ENCODE measurements at places on chromosomes 7 and 10.

DNA sequence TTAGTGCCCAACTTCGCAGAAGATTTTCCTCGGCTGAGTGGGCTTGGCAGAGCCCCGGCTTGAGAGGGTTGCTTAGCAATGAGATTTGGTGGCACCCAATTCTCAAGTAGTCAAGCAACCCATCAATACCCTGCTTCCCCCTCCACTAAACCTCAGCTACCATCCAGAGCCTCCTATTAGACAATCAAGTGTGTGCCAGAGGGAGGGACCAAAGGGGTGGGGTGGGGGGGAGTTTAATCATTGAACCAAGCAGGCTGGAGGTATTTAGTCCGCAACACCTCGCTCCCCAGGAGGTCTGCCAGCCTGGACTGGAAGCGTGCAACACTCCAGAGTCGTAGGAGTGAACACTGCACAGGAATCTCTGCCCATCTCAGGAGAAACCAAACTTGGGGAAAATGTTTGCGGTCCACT, at the start of gene HKDC1:
TSS of gene HKDC1 (plus strand) at position 292 of the 411 bp plus-strand sequence. CDS start at position 396, 104 bp downstream.
- DNase-seq: no peak

GRCh38 chr10:107826171-107826570, 661.7 kb upstream of the SORCS1 start:
- DNase-seq: no peak

GRCh38 chr10:71687077-71687476, 32.5 kb downstream of the C10orf105 start:
- no peak for DNase-seq

GRCh38 chr10:67607472-67607871, 88.5 kb downstream of the CTNNA3 start:
- DNase-seq: no peak

DNA sequence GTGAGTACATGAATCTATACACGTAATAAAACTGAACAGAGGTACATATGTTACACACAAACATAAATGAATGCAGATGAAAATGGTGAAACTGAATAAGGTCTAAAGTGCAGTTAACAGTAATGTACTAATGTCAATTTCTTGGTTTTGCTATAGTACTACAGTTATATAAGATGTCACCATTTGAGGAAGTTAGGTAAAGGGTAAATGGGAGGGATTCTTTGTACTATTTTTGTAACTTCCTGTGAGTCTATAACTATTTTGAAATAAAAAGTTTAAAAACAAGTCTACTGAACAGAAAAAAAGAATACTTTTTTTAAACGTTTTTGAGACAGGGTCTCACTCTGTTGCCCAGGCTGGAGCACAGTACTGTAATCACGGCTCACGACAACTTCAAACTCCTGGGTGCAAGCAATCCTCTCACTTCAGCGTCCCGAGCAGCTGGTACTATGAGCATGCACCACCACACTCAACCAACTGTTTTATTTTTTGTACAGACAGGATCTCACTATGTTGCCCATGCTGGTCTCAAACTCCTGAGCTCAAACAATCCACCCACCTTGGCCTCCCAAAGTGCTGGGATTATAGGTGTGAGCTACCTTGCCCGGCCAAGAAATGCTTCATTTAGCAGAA, 71.5 kb downstream of the WAPL start:
- DNase-seq: no peak

- no peak for DNase-seq
These were observed 176.7 kb downstream of the ADARB2 start for GRCh38 chr10:1560535-1561192.

GRCh38 chr10:53023411-53023810, 250.8 kb upstream of the MBL2 start:
- DNase-seq: no peak

DNA sequence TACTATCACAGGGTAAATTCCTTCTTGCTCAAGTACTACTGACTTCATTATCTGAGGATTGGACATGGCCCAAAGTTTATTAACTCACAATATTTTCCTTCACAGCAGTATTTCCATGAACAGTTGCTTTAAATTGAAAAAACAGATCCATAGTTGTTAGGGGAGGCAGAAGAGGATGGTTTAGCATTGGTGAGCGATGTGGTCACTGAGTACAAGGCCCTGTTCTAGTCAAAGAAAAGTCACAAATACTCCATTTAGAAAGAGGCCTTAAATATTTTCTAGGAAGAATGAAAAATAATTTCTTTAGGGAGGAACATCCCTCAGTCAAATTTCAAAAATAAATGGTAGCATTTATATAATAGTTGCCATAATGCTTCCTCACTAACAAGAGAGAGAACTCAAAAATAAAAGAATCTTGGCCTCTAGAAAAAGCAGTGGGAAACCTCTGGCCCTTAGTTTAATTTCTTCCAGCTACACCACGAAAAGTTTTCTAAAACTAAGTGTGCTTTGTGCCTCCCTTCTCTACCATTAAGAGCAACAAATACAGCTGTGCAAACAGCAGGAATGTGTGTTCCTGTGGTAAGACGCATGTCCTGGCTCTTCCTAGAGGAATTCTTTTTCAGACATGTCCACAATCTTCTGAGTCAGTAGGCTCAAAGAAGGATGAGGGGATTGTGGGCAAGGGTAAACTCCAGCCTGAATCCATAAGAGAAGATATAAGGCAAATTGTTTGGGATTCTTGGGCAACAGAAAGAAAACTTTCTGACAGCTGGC, 105.7 kb downstream of the HOXA1 start:
- no peak for DNase-seq

GRCh38 chr7:96244244-96244991, 77.5 kb downstream of the SLC25A13 start:
- no peak for DNase-seq

DNA sequence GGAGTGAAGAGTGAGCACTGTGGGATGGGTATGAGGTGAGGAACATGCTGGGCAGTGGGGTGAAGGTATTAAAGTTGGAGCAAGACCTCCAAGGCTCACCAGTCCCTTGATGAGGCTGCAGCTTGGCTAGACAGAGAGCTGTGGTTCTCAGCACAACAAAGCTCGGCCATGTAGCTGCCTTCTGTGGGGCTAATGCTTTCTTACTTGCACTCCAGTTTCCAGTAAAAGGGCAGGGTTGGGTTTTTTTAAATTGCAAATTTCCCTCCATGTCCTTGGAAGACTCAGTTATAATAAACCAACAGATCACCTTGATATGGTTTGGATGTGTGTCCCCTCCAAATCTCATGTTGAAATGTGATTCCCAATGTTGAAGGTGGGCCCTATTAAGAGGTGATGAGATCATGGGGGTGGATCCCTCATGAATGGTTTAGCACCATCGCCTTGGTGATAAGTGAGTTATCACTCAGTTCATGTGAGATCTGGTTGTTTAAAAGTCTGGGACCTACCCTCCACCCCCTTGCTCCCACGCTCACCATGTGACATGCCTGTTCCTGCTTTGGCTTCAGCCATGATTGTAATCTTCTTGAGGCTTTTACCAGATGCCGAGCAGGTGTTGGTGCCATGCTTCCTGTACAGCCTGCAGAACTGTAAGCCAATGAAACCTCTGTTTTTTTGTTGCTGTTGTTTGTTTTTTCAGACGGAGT, 55.9 kb downstream of the ATXN7L1 start:
- DNase-seq: no peak

DNA sequence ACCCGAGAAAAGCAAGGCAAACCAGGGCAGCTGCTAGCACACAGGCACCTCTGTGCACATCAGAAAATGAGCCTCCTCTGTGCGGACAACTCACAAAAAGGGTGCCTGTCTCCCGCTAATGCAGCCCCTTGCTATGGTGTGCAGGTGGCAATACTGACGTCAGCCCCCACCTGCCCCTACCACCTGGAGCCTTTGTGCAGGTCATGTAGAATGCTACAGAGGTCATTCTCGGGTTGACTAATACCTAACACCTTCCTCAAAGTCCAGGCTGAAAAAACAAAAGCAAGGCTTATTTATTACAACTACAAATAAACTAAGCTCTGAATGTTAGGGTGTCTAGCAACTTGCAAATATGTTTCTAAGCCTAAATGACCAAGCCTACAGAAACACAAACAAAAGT, 13.9 kb downstream of the PIP4K2A start:
- DNase-seq: no peak

DNA sequence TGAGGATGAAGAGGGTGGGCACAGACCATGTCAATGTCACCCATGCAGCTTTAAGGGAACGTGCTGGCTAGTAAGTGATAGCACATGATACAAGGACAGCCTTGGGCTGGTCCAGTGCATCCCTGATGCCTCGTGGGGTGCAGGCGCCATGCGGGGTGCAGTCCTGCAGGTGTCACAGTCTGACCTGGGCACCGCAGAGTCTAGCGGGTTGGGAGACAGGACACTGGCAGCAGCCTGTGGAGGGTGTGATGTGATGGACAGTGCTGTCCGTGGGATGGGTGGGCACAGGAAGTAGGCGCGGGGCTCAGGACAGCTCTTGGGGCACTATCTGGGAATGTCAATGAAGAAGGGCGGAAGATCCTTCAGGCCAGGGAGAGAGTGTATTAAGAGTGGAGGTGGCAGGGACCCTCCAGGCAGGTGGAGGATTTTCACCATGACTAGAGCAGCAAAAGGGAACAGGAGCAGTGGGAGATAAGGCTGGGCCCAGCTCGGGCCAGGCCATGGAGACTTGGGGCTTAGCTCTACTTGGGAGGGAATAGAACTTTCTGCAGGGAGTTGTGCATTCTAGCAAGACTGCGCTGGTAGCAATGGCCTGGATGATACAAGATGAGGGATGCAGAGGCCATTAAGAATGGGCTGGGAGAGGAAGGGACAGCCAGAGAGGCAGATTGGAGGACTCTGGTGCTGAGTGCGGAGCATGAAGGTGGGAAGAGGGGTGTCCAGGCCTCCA, 122.5 kb downstream of the PTPN20 start:
- no peak for DNase-seq

DNA sequence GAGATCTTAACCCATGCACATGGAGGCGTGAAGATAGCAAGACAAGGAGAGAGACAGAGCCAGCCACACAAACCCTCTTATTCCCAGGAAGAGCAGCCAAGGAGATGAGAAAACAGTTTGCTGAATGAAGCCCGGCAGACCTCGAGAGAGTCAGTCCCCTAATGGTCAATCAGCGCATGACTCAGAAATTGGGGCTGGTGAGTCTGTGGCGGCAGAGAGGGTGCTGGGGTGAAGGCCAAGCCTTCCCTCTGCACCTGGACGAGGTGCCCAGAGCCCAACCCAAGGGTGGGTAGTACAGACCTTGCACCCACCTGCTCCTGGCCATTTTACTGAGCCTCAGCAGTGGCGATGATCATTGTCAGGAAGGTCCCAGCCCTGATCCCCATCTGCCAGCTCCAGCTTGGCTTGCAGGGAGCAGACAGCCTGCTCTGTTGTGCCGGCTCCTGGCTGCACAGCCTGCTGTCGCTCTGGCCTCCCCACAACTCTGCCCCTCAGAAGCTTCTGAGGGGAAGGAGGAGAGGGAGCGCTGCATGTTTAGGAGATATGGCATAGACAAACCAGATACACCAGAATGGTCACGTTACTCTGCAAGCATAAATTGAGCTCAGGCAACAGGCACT, 256.6 kb downstream of the RPS24 start:
- DNase-seq: no peak

GRCh38 chr10:129936923-129937300, 27.2 kb downstream of the EBF3 start:
- no peak for DNase-seq

DNA sequence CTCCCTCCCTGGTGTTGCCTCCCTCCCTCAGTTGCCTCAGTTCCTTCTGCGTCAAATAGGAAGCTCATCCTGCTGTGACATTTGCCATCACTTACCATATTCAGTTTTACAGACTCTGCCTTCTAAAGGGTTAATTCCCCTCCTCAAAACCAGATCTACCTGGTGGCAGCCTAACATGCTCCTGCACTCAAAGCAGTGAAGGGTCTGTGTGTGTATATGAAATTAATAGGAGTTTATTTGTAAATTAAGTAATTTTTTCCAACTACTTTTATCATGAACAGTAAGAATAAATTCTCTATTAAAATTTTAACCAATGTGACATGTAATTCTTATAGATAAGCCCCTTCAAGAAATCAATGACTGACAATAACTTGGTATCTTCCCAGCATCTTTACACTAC, 158.6 kb upstream of the INSYN2A start:
- DNase-seq: no peak

- no peak for DNase-seq
These were observed 34.6 kb upstream of the ZNF273 start for GRCh38 chr7:64868499-64868898.

- no peak for DNase-seq
These were observed 4.4 kb upstream of the STEAP4 start for GRCh38 chr7:88310956-88311674.

DNA sequence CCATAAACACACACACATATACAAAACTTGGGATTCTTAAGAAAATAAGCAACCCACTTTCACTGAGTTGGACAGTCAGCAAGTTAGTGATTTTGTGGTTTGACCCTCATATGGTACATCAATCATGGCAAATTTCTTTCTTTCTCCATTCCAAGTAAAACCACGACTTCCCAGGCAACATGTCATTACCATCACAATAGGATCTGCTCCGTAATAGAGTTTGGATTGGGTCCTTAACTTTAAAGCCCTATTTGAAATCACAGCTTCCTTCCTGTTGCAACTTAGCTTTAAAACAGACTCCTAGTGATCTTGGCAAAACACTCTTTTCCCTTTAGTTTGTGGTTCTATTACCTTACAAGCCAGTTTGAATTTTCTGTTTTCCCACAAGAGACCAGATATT, 483.6 kb downstream of the INHBA start:
- no peak for DNase-seq

GRCh38 chr10:10364902-10365301, 652.8 kb upstream of the CELF2 start:
- DNase-seq: no peak

- no peak for DNase-seq
These were observed 279.8 kb upstream of the ZNF32 start for GRCh38 chr10:43928425-43928968.

- no peak for DNase-seq
These were observed 49.9 kb downstream of the POT1 start for GRCh38 chr7:124879771-124880170.

GRCh38 chr10:98062424-98062823, 32.0 kb upstream of the CRTAC1 start:
- no peak for DNase-seq

- DNase-seq: no peak
These were observed 556.1 kb upstream of the AUTS2 start for GRCh38 chr7:69042138-69042537.

GRCh38 chr10:94183666-94184264, 179.0 kb downstream of the NOC3L start:
- no peak for DNase-seq

- DNase-seq: no peak
These were observed 59.2 kb downstream of the TBC1D12 start for GRCh38 chr10:94461503-94461902.

DNA sequence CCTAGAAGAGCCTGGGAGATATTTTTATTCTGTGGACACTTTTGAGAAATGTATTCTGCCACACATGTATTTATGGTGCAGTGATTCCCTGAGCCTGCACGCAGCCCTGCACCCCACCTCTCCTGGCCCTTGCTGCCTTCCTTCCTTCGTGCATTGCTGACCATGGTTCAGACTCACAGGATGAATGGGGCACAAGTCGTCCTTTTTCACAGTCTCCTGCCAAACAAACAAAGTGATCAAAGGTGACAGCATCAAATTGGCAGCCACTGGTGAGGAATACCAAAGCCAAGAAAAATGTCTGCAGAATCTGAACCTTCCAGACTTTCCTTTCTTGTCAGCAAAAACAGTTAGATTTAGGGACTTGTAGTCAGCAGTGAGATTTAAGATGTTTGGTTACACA, 215.0 kb downstream of the ACTR3B start:
- DNase-seq: no peak
